ENCODE measurements at places on chromosomes 6 and 20.

DNA sequence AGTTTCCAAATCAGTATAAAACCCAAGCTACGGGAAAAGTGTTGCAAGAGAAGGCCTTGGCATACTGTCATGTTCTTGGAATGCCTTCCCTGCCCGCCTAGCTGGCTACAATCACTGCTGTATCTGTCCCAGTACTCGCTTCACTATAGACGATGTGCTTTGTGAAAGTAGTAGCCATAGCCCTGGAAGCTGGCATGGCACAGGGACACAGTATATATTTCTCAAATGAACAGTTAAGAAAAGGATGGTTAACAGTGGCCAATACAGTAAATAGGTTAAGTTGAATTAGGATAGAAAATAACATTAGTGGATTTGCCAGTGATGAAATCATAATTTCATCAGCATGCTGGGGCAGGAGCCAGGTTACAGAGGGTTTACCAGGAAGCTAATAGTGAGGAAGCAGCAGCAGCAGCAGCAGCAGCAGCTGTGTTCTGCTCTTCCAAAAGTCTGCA lies 499.3 kb downstream of the CDKAL1 start:
- peak; percentile 27 for DNase-seq

GRCh38 chr6:37406726-37407341 lies 26.2 kb upstream of the CMTR1 start:
- no peak for DNase-seq

DNA sequence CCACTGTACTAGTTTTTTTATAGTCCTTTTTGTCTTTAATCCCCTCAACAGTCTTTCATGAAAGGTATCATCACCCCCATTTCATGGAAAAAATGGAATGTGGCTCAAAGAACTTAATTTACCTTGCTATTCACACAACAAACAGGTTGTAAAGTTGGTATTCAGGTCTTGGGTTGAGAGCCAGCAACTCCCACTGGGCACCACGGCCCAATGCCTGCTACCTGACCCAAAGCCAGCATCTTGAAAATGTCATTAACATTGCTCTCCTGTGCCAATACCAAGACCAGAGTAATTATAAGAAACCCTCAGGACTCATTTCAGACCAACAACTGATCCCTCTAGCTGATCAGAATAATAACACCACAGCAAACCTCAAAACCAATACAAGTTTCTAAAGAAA lies 75.7 kb downstream of the METTL24 start:
- no peak for DNase-seq

- DNase-seq, result no peak
These were observed 28.4 kb downstream of the IL20RA start for GRCh38 chr6:137016356-137016755.

GRCh38 chr20:5056801-5057599 lies 55.7 kb upstream of the SLC23A2 start:
- DNase-seq, result peak; percentile 23

- no peak for DNase-seq
These were observed 481.6 kb downstream of the ADGRB3 start for GRCh38 chr6:69116658-69117057.

DNA sequence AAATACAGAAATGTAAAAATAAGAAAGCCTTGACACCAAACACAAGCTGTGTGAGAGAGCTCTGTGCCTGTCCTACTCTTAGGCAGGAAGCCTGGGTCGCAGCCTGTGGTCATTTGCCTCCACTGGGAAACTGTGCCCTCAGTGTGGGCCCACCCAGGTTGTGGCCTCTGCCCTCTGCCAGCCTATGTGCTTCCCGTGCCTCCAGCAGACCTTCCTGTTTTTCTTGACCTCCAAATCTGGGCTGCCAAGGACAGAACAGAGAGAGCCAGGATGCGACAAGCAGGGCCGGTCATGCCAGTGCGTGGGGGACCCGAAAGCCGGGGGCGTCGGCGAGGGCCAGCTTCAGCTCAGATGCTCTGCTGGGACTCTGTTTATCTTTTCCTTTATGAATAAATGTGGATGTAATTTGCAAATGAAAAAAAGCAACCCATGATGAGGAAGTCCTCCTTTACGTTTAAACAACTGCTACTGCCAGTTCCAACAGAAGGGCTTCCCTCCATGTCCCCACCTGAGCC lies 189.2 kb upstream of the EXOC2 start:
- DNase-seq, result no peak

DNA sequence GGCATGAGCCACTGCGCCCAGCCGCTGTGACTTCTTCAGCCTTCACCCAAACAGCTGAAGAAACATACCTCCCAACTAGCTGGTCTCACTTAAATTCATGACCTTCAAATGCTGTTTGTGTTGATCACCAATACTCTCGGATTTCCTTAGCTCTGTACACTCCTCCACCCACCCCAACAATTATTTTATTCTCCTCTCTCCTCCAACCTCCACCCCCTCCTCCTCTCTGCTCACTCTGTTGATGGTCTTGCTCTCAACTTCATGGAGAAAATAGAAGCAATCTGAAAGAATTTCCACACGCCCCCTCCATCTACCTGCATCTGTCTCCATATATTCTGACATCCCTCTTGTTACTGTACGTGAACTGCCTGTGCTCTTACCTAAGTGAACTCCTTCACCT lies 6.6 kb upstream of the DLK2 start:
- no peak for DNase-seq

GRCh38 chr6:46983007-46983411 lies 59.1 kb downstream of the ADGRF1 start:
- peak; percentile 27 for DNase-seq

DNA sequence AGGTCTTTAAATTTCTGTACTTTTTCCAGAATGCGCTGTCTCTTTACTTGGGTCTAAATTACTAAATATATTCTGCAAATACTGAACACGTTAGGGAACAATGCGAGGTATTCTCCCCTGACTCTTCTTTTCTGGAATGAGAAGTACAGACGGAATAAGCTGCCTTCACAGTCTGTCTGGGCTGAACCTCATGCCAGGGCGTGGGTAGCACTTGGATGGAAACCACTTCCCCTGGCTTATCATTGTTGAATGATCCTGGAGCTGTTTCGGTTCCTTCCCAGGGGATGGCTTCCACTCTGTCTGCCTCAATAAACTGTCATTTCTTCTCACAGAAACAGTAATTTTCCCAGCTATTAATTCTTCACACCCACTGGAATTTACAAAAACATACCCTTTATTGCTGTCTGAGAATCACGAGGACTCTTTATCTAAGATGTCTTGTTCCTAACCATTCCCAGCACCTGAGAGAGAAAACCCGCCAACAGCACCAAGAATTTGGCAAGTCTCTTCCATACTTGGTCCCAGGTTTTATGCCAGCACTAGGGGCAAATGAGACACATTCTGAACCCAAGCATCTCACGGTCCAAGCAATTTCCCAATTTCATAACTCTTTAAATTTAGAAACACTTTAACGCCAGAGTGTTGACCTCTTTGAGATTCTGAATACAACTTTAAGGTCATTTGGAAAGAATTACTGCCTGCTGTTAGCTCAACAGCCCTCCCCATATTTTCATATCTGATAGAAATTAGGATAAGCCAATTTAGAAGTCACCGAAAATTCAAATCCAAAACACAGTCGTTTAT lies 43.2 kb upstream of the ADGRF5 start:
- no peak for DNase-seq

- no peak for DNase-seq
These were observed 216.5 kb upstream of the SSTR4 start for GRCh38 chr20:22818636-22819035.

DNA sequence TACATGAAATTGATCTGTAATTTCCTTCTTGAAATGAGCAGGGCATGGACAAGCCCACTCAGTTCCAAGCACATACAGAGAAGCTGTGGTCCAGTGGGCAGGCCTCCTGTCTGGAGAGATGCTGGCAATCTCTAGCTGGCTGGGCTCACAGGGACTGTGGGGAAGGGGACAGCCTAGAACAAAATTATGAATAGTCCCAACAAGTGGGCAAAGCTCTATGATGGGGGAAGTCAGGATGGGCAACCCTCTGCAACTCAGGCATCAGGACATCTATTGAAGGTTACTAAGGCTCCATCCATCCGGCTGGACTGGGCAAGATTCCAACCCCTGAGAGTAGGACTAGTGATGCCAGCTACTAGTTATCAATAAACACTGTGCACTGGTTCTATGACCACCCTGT lies 40.9 kb downstream of the TRERF1 start:
- DNase-seq, result no peak

DNA sequence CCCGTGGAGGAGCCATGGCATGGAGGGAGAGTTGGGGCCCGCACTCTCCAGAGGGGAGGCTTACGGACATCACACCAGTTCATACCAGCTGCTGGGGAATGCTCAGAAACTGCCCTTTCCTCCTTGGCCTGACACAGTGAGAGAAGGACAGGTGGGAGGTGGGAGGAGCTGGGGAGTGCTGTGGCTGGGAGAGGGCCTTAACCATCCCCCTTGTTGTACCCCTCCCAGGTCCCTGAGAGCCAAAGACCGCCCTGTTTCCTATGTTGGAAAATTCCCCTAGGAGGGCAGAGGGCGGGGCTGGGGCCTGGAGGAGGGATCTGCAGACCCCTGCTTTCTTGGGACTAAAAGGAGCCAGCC lies 24.1 kb downstream of the FOXP4 start:
- DNase-seq, result no peak

DNA sequence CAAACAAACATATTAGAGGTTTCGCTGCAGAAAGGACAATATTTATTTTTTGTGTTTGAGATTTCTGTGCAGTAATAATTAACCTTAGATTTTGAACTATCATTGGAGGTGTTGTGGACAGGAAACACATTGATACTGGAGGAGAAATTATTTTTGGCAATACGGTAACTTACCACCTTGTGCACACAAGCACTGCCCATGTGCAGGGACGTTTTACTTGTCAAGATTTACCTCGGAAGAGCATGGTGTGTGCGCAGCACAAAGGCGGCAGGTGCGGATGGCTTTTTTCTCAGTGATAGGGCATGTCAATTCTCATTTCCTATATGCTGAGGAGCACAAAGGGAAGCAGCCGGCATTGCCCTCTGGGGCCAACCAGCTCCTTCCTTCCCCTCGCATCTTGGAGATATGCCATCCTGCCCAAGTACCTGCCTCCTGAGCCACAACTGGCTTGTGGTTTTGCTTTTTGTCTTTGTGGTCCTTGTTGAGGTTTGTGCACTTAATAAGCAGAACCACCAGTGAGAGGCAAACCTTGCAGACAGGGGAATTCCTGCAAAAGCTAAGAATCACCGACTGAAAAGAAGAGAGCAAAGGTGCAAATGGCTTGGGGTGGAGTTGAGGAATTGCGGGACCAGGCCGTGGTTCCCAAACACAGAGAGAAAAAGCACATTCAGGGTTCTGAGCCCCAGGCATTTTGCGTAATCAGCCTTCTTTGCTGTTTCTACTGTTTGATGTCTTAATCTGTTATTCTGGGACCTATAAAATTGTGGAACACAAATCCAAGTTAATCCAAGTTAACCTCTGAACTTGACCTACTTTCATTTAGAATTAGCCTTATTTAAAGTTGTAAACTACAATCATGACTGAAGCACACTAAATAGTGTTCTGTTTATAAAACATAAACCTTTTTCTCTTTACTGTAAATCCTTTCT lies 21.9 kb downstream of the SAMD5 start:
- DNase-seq, result no peak

DNA sequence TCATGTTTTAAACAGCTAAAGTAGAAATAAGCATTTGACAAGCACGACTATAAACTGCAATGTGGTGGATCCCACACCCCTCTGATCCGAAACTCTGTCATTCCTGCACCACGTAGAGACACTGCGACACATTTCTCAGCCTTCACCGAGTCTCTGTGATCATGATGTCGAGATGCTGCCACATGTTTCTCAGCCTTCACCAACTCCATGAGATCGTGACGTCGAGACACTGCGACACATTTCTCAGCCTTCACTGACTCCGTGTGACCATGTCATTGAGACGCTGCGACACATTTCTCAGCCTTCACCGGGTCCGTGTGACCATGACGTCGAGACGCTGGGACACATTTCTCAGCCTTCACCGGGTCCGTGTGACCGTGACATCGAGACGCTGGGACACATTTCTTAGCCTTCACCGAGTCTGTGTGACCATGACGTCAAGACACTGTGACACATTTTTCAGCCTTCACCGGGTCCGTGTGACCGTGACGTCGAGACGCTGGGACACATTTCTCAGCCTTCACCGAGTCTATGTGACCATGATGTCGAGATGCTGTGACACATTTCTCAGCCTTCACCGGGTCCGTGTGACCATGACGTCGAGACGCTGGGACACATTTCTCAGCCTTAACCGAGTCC lies 143.0 kb downstream of the TTLL2 start:
- DNase-seq, result no peak

DNA sequence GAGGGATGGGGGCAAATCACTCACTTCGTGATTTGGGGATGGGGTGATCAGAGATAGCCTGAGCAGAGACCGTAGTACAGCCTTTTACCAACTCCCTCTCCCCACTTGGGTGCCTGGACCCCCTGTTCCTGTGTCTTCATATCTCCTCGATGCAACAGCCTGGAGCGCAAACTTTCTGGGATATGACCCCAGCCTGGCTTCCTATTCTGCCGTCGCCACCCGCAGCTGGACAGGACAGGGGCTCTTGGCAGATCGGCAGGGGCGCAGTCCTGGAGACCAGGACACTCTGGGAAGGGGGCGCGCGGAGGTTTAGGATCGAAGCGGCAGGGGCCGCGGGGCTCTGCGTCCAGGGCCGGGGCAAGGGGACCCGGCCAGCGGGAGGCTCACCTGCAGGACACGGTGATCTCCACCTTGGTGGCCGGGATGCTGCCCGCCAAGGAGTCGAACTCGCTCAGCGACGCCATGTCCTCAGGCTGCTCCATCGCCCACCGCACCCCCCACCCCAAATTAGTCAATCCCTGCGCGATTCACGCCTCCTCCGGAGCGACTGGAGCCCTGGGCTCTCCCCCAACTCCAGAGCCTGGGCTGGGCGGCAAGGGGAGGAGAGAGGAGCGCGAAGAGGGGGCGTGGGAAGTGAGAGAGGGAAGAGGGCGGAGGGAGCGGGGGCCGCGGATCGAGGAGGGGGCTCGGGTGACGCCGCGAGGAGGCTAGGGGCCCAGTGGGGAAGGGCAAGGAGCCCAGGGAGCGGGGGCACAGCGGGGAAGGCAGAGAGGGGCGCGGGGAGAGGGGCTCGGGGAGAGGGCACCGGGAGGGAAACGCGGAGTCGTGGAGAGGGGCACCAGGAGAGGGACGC lies at the start of gene CPNE5:
Gene CPNE5, minus strand, starts transcription at position 549 of the 853 bp plus-strand sequence. Its CDS starts 67 bp downstream, at position 482.
- no peak for DNase-seq

DNA sequence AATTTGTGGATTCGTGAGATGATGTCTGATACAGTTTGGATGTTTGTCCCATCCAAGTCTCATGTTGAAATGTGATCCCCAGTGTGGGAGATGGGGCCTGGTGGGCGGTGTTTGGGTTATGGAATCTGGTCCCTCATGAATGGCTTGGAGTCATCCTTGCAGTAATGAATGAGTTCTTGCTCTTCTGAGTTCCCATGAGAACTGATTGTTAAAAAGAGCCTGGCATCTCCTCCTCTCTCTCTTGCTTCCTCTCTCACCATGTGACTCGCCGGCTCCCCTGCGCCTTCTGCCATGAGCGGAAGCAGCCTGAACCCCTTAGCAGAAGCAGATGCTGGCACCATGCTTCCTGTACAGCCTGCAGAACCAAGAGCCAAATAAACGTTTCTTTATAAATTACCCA lies 30.5 kb upstream of the RPP40 start:
- no peak for DNase-seq
